GM04503 (cell line): ENCODE measurements at places on chromosomes 5 and 9.

DNA sequence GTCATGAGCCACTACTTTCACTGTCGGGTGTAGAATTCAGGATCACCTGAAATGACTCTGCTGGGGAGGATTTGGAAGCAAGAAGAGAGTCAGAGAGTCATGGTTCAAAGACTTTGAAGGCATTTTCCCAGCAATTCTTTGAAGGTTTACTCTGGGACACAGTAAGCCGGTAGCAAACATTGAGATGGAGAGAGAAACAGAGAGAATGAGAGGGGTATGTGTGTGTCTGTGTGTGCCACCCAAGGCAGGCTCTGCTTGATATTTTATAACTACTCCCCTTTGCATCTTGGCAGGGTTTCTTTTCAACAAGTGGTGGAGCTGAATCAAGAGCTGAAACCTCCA, 89.8 kb downstream of the ANKRD55 start:
- DNase-seq, result no peak

- no peak for DNase-seq
Measured at GRCh38 chr5:9196403-9197227, 349.3 kb downstream of the SEMA5A start.

GRCh38 chr5:161847941-161848391, at the start of gene GABRA1:
TSS of gene GABRA1 (plus strand) at chr5:161848120. CDS start at chr5:161850811, 2,691 bp downstream.
- DNase-seq, result no peak

DNA sequence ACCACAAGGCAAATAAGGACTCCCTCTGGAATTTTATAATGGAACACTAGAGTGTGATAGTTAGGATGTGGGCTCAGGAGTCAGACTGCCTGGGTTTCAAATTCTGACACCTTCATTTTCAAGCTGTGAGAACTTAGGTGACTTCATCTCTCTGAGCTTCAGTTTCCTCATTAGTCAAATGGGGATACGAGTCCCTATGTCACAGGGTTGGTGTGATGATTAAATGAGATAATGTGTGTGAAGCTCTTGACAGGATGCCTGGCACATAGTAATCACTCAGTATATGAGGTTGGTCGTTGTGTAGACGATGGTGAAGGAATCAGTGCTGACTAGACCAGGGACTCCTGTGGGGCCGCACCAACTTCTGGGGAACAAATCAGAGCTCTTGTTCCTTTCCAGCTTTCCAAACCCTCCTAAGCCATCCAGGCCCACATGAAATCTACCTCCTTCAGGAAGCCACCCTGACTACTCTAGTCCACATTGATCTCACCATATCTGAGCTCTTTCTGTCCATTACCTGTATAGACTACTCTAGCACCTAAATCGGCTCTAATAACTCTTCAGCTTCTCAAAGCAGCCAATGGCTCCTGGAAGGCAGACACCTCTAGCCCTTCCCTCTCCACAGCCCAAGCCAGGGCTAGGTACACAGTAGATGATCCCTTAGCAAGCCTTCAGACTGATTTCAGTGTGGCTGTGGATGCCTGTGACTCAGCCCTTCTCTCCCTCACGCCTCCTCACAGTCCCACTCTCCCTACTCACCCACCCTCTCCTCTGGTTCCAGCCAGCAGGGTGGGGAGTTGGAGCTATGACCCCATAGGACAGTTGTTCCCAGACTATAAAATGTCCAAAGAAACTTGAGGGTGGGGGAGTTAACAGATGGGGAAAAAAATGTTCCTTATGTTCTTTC, 2.5 kb upstream of the TCF7 start:
- DNase-seq, result no peak

- no peak for DNase-seq
Measured at GRCh38 chr9:15150939-15151338, 156.1 kb downstream of the TTC39B start.

DNA sequence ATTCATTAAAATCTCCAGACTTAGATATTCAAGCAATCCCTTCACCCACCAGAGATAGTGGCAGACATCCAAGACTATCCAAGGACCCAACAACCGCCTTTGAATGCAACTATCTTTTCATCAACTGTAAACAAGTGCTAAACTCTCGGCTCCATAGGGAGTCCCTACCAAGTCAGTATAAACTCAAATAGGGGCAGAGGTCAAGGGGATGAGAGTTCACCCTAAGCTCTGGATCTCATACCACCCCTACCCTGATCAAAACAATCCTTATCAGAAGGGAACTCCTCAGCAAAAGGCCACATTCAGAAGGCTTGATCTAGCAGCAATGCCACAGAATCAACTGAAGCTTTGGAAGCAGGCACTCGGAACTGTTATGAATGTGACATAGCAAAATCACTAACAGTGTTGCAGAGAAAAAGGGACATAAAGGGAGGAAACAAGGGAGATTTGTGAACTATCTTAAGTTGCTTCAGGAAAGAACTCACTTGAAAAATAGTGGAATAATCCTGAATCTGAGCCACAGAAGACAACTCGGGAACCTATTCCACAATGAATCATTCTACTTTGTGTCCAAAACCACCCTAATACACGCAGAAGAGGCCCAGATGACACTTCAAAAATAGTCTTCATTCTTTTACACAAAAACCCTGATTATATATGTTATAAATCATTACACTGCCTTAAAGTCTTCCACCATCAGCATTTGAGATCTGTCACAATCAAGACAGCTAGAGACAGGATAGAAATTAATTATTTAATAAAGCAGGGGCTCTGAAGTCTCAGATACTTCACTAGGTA, 49.8 kb downstream of the NR6A1 start:
- no peak for DNase-seq

DNA sequence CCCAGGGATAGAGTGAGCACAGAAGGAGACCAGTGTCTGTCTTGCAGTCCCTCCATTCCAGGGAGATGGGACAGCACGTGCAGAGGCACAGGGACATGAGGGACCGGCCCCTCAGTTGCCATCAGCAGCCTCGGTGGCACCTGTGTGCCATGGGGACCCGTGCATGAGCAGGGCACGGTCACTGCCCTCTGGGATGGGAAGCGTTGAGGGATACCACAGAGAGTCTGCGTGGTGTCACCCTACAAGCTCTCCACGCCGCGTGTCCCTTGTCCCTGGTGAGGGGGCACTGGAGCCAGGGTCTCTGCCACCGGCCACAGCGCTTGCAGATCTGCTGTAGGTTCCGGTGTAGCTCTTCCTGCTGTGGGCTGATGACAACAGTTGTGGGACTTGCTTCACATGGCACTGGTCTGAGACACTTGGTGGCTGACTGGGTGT, 108.1 kb downstream of the CACNA1B start:
- DNase-seq, result no peak

- no peak for DNase-seq
Measured at GRCh38 chr5:154260224-154260927, 69.8 kb downstream of the GALNT10 start.

GRCh38 chr5:124789104-124789605, 42.7 kb upstream of the ZNF608 start:
- DNase-seq, result no peak

DNA sequence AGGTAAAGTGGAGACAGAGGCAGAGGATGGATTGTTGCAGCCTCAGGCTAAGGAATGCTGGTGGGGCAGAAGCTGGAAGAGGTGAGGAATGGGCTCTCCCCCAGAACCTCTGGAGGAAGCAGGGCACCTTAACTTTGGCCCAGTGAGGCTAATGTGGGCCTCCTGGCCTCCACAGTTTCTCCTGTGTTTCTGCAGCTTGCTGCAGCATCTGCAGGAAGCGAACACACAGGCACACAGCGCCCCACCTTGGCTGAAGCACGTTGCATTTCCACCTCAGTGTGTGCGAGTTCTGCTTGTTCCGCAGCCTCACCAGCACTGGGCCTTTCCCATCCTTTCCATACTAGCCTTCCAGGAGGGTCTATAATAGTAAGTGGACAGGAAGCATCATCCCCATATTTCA, 27.2 kb upstream of the ASS1 start:
- no peak for DNase-seq

DNA sequence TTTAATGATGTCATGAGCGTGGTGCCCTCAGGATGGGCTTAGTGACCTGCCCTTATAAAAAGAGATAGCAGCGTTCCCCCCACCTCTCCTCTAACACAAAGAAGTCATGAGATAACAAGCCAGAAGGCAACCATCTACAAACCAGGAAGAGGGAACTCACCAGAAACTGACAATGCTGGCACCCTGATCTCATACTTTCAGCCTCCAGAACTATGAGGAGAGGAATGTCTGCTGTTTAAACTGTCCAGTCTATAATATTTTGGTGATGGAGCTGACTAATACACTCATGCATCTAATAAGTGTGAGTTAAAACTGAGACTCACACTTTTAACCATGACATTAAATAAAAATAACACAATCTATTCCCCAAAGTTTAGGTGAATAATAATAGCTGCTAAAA, 156.1 kb upstream of the SPEF2 start:
- no peak for DNase-seq

GRCh38 chr5:149633476-149634350, 52.4 kb downstream of the ARHGEF37 start:
- DNase-seq, result no peak

DNA sequence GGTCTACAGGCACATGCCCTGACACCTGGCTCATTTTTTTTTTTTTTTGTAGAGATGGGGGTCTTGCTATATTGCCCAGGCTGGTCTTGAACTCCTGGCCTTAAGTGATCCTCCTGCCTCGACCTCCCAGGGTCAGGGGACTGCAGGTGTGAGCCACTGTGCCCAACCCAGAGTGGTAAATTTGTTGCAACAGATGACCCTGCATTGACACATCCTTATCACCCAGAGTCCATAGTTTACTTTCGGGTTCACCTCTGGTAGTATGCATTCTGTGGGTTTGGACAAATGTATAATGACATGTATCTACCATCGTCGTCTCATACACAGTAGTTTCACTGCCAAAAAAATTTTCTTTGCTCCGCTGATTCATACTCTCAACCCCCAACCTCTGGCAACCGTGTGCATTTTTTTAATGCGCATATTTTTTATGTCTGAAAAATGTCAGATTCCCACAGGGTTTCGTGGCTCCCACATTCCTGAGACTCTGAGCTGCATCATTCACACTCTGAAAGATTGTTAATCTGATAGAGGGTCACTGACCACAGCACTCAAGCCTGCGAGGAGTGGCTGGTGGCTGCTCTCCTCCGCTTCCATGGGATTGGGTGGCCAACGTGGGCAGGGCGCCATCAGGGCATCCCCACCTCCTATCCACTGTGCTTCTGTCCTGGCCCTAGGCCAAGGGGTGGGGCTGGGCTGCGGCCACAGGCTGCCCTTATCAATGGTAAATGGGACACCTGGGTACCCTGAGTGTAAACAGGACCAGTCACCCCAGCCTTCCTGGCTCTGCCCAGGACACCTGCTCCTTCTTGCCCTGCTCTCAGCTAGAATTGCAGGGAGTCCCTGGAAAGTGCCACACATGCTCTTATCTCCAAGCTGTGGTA, 9.6 kb downstream of the NDST1 start:
- DNase-seq, result peak; percentile 97

DNA sequence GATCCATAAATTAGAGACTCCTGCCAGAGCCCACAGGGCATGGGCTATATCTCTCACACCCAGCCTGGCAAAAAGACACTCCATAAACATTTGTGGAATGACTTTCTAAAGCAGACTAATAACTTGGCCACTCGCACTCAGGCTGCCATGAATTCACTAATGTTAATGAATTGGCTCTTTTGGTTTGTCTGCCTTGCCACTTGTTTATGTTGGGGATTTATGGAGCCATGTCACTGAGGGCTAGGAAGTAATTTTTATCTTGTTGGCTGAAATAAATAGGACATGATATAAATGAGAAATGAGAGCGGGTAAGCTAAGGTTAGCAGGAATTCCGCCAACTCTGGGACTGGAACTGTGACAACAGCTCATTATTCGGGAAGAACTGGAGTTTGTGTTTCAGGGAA, 55.2 kb downstream of the DROSHA start:
- no peak for DNase-seq

GRCh38 chr9:130707225-130707976, 13.8 kb downstream of the EXOSC2 start:
- DNase-seq, result no peak

- DNase-seq, result no peak
Measured at GRCh38 chr5:32503261-32503660, 58.7 kb upstream of the ZFR start.

DNA sequence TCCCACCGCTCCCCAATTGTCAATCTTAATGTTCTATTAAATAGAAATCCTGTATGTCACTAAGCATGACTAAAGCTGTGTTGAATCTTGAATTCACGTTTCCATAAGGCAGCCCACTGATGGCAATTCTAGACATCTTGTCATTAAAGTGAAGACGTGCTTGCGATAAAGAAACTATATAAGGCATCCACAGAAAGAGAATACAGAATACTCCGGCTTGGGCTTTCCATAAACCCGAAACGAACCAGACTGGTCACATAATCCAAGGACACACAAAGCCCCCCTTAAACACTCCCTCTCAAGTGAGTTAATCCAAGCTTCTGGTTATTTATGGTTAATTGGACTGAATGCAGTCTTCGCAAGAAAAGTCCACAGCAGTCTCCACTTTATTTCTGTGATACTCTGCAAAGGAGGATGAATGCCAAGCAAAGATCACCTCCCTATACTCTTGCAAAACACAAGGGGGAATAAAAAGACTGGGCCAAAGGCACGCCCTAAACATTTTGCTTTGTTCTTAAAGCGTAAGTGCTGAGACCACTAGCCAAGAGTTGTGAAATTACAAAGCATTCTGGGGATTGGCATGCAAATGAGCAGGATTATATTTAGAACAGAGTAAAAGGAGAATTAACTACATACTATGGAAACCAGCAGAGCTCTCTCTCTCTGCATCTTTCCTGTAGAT, 54.7 kb downstream of the DPYSL3 start:
- peak; percentile 70 for DNase-seq

- no peak for DNase-seq
Measured at GRCh38 chr5:16179511-16179935, at the start of gene MARCHF11. TSS of gene MARCHF11 (minus strand) at chr5:16179791. CDS start at chr5:16179575, 216 bp downstream.

GRCh38 chr5:126117044-126117443, 306.2 kb upstream of the GRAMD2B start:
- DNase-seq, result no peak

GRCh38 chr9:132214027-132214622, 52.3 kb downstream of the NTNG2 start:
- DNase-seq, result peak; percentile 68

DNA sequence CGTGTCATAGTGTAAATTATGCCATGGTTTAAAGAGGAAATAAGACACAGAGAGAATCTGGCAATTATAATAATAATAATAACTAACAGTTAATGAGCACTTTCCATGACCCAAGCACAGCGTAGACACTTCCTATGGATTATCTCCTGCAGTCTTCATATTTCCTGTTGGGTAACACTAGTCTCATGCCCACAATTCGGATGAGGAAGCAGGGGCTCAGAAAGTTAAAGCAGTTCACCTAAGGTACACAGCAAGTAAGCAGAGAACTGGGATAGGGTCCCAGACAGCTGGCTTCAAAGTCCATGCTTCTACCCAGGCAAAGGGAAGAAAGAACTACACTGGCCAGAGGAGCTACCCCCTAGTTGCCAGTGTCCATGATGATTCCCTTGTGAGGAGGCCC, 27.9 kb upstream of the TGFBI start:
- no peak for DNase-seq

- no peak for DNase-seq
Measured at GRCh38 chr5:14063691-14064090, 79.5 kb upstream of the TRIO start.

DNA sequence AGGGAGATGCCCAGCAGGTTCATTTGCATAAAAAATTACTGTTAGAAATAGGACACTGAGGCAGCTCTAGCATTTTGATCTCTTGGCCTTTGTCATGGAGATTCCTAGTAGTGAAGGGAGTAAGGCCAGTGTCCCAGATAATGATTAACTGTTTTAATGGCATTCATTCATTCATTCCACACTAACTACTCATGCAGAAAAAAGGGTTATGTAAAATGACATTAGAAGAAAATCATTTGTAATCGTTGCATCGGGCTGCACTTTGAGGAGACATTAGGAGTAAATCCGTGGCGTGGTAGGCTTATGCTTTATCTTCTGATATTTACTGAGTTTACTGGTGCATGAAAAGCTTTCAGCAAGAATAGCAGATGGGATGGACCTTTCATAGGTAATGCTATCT, 82.6 kb upstream of the GRHPR start:
- DNase-seq, result no peak
